ENCODE measurements at places on chromosomes 5 and 9.

DNA sequence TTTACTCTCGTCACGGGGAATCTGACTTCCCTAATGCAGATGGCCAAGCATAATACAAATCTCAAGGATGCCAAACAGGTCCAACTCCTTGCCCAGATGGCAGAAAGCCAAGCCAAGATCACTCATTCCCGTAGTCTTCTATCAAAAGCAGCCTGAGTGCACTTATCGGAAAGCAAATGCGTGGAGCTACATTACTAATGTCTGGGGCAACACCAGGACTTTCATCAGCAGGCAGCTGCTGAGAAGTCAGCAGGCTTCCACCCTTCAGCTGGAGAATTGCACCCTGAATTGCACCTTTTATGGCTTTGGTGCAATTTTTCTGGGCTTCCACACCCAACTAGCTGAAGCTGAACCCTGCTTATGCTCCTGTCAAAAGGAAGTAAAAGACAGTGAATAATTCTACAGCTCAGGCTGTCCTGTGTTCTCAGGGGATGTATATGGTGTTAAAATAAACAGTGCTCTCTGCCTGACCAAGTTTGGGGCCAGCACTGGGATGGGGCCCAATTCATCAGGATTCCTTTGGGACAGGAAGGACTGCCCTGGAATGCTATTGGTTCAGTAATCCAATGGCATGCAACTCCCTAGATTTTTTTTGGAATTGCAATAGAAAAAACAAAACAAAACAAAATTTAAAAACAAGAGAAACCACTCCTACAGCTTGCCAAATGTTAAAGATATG lies 92.6 kb downstream of the DPYSL3 start:
- no peak for DNase-seq

- no peak for DNase-seq
These were observed 372.1 kb downstream of the DTWD2 start for GRCh38 chr5:118616281-118616680.

DNA sequence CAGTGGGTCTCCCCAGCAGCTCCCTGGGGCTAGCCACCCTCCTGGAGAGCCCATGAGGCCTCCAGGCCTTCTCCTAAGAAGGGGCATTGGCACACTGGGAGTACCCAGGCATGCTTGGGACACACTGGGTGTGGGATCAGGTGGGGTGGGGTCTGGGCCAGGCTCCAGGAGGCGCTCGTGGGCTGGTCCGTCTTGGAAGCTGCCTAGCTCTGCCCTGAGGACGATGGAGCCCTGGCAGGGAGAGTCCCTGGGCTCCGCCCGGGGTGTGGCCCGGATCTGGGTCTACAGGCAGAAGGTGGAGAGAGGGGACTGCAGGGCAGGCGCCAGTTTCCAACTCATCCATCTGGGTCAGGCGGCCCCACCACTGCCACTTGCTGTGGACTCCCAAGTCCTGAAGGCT lies 2.4 kb downstream of the PRRX2 start:
- DNase-seq, result no peak

DNA sequence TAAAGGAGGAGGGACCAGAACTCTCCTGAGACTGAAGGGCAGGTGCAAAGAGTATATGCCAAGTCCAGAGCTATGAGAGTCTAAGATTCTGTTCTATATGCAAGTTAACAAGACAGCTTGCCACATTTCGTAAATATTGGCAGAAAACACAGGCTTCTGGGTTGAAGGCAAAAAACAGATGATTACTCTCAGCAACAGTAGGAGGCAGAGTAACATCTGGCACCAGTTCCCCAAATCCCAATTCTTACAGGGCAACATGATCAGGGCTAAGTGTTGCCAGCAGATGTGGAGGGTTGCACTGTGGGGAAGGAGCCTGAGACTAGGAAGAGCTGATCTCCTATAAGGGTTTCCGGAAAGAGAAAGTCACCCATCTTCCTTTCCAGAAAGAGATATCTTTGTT lies 179.4 kb downstream of the PJA2 start:
- DNase-seq, result no peak

GRCh38 chr5:40491644-40492043 lies 188.1 kb upstream of the PTGER4 start:
- no peak for DNase-seq

GRCh38 chr5:115180165-115180709 lies 10.5 kb upstream of the TRIM36 start:
- DNase-seq, result peak; percentile 44

DNA sequence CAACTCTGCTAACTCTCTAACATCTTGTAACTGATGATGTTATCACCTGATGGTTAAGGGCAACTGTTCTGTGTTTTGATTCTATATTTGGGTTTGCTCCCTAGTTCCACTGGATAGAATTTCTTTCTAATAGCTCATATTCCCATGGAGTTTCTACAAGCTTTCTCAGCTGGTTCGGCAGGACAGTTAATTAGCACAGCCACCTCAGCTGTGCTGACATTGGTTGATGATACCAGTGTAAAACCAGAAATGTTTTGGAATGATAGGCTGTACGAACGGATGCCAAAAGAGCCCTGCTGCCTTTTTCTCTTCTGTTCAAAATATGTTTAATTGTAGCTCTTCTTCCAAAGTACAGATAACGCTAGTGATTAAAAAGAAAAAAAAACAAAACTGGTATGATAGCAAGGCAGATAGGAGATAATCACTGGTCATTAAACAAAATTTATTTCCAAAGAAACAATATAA lies 440.5 kb upstream of the ZNF608 start:
- DNase-seq, result no peak

DNA sequence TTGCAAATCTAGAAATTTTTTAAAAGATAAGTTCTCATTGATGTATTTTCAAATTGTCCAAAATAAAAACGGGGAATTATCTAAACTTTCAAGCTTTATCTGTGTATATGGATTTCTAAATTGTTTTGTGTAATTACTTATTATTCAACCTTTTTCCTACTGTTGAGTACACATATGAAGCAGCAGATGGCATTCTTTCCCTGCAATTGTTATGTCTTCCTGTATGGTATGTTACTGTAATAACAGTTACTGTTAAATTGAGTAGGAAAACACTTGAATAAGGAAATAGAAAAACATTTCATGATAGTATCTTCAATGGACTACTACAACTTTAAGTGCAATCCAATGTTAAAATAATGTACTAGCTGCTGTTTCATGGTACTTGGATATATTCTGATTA lies 124.8 kb downstream of the RANBP17 start:
- peak; percentile 2 for DNase-seq

GRCh38 chr5:134123360-134123759 lies 8.9 kb downstream of the TCF7 start:
- no peak for DNase-seq

GRCh38 chr9:8779478-8779877 lies 979.9 kb upstream of the DMAC1 start:
- no peak for DNase-seq

DNA sequence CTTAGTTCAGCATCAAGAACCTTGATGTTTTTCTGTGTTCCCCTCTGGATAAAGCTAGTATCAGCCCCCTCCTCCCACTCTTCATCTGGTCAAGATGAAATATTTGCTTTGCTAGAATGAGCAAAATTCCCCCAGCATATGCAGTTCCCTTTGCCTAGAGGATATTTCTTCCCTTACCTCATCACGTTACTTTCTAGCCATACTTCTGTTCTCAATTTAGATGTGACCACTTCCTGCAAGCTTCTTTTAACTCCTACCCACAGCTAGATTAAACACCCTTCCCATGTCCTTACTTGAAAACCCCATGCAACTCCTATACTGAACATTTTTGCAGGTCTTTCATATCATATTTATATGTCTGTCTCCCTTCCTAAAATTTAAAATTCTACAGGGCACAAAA lies 178.9 kb upstream of the TUSC1 start:
- no peak for DNase-seq

GRCh38 chr9:99964336-99964735 lies 57.9 kb downstream of the STX17 start:
- DNase-seq, result no peak

GRCh38 chr5:78235289-78235688 lies 59.2 kb downstream of the AP3B1 start:
- no peak for DNase-seq

DNA sequence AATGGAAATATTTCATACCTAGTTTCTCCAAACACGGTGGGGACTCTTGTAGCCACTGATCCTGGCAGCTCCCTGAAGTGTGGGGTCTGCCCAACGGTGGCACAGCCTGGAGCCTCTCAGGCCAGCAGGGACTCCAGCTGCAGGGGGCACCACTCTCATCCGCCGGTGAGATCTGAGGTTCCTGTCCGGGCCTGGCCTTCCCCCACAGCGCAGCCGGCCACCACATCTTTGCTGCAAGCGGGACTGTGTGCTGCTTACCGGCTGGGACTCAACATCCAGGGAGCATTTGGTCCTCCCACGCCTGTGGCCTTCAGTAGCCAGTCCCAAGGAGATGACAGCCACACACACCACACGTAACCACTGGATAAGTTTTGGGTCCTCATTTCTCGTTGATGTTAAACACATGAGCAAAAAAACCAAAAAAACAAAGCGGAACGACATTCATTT lies 7.7 kb upstream of the NKX2-5 start:
- no peak for DNase-seq

DNA sequence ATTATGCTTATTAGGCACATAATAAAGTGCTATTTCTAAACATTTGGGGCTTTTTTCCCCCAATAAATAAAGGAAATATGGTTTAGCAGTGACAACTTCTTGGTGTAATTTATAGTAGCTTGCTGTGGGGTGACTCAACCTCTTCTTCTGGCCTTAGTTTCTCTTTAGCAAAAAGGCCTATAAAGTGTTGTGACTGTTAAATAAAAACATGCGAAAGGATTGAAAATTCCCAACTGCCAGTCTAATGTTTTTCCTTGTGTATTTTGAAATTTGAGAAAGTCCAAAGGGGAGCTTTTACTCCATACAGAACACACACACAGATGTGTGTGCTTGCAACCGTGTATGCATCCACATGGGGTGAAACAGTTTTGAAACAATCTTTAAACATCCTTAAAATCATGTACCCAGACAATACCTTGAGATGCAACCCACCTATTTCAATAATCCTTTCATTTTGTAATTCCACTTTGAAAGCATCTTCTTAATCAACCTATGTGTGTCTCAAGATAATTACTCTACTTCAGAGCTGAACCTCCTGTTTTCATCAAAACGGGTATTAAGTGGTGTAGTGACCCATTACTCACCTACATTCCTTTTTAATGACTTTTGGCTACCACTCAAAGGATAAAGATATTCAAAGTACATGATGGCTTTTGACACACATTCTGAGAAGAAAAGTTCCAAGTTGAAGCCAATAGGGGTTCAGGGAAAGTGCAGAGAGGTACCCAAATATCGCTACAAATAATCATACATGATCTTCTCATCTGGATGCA lies 123.8 kb downstream of the DROSHA start:
- no peak for DNase-seq

GRCh38 chr9:20564650-20565049 lies 57.6 kb downstream of the MLLT3 start:
- no peak for DNase-seq

DNA sequence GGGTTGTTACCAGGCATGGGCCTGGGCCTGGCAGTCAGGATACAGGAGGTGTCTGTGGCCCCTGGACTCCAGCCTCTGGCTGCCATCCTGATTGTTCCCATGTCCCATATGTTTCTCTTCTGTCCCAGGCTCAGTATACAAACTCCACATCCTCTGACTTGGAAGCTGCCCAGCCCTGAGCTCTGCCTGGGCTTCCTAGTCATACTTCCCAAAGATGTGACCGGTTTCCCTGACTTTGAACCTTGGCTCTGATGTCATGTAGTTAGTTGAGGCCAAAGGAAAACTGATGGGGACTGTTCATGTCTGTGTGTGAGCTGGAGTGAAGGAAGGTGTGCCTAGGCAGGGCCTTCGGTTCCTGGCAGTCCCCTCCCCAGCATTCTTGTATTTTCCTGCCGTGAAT lies 50.4 kb downstream of the CYSTM1 start:
- no peak for DNase-seq

DNA sequence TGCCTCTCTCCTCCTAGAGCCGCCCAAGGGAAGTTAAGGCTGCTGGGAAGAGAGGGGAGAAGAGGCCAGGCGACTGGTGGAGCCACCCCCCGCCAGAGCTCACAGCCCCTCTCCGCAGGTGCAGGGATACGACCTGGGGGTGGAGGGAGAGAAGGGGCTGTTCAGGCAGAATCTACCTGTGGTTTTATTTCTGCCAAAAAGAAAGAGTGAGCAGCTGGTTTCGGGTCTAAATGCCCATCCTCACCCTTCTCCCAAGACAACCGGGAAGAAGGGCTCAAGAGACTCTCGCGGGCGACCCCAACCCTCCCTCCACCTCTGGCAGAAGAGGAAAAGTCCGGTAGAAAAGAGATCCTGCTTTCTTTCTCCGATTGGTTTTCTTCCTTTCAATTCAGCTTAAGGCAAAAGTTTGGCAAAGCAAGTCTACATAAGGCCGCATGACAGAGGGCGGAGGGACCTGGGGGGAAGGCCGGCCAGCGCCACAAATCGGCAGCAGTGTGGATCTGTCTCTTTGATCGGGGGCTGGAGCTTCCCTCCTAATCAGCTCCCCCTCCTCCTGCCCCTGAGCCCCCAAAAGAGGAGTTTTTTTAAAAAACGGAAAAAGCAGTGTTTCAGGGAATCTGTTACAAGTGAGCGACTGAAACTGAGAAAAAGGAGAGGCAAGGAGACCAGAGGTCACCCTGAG lies 16.3 kb downstream of the FAM78A start:
- no peak for DNase-seq

DNA sequence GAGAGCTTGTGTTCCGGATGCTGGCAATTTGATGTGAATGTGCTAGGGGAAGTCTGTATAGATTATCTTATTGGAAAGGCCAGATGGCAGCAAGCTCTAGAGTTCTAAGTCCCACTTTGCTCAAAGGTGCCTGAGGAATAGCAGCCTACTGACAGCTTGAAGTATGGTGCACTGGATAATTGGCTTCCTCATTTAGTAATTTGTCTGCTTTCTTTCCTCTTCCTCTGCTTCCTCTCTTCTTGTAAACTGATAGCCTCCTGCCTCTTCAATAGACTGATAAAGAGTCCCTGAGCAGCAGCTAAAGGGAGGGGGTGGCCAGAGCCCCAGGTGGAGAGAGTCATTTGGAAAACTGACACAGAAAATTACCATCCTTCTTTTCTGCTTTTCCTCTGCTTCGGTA lies 177.3 kb downstream of the FGF1 start:
- DNase-seq, result peak; percentile 76

- DNase-seq, result no peak
These were observed 443.8 kb downstream of the SPOCK1 start for GRCh38 chr5:137055271-137055872.

- no peak for DNase-seq
These were observed 42.0 kb downstream of the ITK start for GRCh38 chr5:157222506-157223230.

- DNase-seq, result no peak
These were observed 168.8 kb upstream of the RAI14 start for GRCh38 chr5:34487159-34487879.

DNA sequence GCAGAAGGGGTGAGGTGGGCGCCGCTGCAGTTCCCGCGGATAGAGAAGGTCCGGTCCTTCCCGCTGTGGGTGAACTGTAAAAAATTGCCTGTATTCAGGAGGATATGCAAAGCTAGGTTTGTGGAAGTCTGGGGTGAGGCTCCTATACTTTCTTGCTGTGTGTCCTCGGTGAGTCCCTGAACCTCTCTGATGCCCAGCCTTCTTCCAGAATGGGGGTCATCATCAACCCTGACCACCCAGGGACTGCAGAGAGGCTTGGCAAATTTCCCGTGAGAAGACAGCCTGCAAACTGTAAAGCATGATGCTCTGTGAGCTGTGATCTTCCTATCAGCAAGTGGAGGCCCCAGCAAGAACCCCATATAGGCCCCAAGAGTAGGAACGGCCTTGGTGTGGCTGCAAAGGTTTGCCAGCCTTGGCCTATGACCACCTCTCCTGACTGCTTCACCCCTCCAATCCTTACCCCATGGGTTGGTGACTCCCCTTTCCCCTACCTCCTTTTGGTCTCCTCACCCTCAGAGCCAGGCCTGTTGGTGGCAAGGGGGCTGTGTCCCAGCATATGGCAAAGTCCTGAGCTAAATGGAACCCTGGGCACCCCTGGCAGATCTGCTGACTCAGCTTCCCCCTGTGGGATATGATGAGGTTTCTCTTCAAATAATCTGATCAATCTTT lies 760 bp downstream of the ALDH1B1 start:
- no peak for DNase-seq
